ENCODE measurements at places on chromosomes 11 and 22.

DNA sequence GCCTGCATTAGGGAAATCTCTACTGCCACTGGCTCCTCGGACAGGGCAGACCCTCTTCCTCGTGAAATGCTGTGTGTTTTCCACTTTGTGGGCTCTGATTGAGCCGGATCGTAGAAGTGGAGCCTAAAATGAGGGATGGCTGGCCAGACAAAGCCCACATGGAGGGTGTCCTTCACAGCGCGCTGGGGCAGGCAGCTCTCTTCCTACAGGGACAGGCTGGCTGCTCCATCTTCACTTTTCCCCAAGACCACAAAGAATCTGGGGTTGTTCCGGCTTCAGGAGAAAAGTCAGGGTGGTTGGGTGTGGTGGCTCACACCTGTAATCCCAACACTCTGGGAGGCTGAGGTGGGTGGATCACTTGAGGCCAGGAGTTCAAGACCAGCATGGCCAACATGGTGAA, 94.9 kb downstream of the MORC2 start:
- DNase-seq, result no peak

DNA sequence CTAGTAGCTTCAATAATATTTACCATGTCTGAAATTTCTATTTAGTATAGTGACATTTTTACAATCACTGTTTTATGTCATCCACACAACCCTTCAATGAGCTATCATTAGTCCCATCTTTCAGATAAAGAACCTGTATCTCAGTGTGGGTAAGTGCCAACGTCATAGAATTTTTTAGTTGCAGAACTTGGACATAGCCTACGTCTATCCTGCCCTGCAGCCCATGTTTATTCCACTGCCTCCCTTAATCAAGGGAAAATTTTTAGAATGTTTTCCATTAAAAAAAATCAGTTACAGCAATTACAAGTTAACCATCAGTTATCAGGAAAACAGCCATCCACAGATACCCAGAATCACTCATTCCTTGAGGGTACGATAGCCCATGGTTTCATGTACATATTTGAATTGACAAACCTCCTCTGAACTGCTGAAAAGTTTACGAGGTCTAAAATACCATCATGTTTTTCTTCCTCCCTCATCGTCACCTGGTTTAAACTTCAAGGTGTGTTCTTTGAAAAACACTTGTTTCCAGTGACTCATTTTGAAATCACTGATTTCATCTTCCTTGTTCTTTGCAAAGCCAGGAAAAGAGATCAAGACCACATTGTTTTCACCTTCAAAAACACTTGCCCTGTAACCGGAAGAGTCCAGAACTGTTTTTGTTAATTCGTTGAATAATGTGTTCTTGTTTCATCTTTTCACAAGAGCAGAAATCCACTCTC, 100.9 kb downstream of the FAM76B start:
- DNase-seq, result no peak

DNA sequence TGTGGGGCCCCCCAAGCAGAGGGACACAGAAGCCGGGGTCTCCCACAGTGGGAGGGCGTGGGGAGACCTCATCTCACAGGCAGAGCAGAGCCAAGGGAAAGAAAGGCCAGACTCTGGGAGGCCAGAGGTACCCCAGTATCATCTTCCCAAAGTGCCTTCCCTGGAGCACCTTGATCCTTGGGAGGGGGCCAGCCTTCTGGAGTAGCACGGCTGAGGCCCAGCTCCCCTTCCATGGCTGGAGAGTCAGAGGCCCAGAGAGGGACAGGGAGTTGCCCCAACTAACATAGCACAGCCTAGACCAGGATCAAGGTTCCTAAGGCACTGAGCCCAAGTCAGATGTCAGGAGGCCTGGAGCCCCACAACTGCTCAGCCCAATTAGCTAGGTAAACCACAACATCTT, 50.6 kb downstream of the ELFN2 start:
- DNase-seq, result no peak

- DNase-seq, result no peak
Observed at GRCh38 chr22:46560696-46561295, 23.4 kb upstream of the CELSR1 start.

- no peak for DNase-seq
Observed at GRCh38 chr11:96075532-96075959, 151.6 kb upstream of the MTMR2 start.

GRCh38 chr22:46075764-46076531, 74.4 kb upstream of the PPARA start:
- no peak for DNase-seq

DNA sequence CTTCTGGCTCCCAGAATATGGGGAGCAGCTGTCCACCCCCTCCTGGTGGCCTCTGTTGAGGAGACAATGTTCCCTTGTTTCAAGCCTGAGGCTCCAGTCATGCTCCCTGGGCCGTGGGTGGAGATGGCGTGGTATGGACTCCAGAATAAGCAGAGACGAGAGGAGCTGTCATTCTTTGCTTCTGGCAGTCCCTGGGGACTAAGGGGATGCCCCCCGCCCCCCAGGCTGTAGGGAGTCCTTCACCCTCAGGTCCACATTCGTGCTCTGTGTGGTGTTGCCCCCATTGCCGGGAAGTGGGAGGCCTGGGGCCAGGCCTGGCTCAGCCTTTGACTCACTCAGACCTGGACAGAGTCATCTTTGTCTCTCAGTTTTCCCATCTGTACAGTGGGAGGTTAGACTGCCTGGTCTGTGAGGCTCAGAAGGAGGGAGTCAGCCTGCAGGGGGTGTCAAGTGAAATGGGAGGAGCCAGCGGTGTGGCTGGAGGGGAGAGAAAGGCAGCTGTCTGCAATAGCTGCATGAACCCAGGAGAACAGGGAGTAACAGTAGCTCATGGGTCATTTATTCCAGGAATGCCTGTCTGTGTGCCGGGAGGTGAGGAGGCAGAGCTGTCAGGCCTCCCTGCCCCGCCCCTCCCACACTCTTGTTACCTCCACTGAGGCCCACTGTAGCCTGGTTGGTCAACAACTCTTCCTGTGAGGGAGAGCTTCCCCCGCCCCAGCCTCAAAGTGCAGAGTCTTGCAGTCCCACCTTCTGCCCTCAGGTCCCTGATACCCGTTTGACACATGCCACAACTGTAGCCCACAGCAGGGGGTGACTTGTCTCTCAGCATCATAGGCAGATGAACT, 6.3 kb downstream of the ARHGEF17 start:
- no peak for DNase-seq

GRCh38 chr22:40819599-40820140, 524 bp upstream of the SLC25A17 start:
- no peak for DNase-seq

- DNase-seq, result no peak
Observed at GRCh38 chr11:74265256-74265655, 46.2 kb downstream of the P4HA3 start.

DNA sequence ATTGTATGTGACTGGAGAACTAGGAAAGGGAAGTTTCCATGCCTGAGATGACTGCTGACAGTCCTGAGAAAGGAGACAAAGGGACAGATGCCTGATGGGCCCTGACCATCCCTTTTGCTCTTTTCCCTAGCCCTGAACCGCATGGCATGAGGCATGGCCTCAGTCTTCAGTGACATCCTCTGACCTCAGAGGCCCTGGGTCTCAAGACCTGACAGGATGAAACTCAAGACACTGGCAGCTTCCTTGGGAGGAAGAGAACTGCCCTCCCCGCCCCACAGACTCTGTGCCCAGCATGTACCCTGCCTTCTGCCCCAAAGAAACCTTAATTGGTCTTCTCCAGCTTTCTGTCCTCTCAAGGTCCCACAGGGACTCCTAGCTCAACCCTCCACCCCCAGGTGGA, 444.1 kb downstream of the SOX6 start:
- no peak for DNase-seq

DNA sequence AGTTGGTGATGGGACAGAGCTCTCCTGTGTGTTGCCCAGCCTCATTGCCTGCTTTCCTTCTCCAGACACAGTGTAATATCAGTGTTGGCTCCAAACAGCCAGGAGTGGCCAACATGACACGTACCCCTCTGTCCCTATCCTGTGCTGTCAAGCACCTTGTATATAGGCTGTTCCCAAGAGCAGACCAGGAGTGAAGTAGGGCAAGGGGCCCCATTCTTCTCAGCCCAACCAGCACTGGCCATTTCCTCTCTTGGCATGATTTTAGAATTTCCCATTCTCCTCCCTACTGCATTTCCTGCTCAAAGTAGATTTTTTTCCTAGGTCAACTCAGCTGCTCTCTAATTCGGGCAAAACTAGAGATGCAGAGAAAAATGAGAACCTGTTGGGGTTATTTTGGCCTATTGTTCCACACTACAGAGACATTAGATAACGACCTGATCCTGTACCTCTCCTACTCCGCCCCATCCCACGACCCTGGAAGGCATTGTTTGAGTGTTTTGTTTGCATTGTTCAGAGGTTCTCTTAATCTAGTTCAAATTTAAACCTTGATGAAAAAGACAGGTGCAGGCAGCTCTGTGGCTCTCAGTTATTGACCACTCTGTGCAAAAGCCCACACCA, 95.6 kb downstream of the RASSF10 start:
- DNase-seq, result no peak

GRCh38 chr11:4436411-4436810, 12.7 kb upstream of the OR52K2 start:
- DNase-seq, result no peak

DNA sequence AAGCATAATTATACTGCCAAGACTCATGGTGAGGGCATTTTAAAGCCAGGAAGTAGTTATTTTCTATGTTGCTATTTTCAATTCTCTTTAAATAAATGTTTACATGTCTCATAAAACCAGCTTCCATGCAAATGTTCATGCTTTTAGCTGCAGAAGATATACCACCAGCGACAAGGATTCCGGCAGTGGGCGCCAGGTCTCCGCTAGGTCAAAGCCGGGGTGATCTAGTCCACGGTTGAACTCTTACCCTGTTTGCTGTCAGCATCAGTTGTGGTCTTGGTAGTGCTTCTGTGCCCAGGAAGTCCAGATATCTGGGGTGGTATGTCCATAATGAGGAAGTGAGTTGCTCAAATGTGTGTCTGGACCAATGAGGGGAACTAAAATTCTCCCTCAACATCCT, 265.7 kb downstream of the BRD1 start:
- no peak for DNase-seq

- DNase-seq, result no peak
Observed at GRCh38 chr11:130651066-130651855, 202.8 kb downstream of the ADAMTS15 start.

GRCh38 chr11:102516179-102516578, 14.4 kb downstream of the MMP7 start:
- DNase-seq, result no peak

GRCh38 chr22:38028344-38029130, 28.7 kb upstream of the PICK1 start:
- DNase-seq, result no peak

- DNase-seq, result no peak
Observed at GRCh38 chr11:62071408-62071807, 52.4 kb upstream of the INCENP start.

DNA sequence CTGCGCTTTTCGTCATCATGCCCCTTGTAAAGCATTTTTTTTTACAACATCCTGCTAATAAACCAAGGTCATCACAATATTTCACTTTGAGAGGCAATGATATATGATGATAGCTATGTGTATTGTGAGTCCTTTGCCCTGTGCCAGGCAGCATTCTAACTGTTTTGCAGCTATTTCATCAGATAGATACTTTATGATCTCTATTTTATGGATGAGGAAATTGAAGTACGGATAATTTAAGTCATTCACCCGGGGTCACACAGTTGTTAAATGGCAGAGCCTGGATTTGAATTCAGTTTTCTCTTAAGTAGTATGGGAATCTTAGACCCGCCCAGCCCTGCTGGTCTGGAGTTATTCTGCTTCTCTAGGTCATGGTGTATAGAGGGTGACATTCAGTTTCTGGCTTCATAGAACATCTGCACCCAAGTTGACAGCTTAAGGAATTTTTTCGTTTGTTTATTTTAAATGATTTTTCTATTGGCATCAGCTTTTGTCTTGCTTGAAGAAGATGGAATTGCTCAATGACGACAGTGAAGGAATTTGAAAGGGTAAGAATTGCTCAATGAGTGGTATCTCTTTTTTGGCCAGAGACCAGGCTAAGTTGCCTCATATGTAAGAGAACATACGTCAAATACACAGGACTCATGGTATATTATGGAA, 926 bp downstream of the PRR5L start:
- no peak for DNase-seq

- DNase-seq, result no peak
Observed at GRCh38 chr22:20548806-20549205, 41.4 kb downstream of the MED15 start.

GRCh38 chr11:124315052-124315451, 1.3 kb upstream of the OR8D1 start:
- no peak for DNase-seq

DNA sequence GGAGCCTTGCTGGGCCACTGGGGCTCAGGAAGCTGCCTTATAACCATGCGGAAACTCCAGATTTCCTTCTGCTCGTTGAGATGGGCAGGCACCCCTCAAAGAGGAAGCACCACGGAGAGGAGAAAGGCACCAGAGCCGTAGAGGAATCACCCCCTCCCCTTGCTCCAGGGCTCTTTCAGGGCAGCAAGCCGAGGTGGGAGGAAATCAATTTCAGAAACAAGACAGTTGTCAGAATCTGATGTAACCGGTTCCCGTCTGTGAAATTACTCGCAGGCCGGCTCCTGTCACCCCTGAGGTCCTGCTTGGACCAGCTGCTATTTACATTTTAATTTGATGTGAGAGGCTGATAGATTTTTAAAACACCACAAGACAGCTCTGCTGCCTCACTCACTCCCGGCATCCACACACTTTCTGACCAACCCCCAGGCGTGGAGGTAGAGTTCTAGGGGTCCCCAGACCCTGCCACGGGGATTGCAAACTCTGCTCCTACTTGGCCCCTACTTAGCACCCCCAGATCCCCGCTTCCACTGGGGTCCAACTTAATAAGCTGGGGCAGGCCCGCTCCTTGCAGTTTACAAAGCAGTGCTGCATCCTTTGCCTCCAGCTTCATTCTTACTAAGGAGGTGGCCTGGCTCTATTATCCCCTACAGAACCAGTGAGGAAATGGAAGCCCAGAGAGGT, 162.5 kb downstream of the CEP164 start:
- no peak for DNase-seq

- no peak for DNase-seq
Observed at GRCh38 chr11:101617735-101618332, 34.0 kb upstream of the TRPC6 start.

DNA sequence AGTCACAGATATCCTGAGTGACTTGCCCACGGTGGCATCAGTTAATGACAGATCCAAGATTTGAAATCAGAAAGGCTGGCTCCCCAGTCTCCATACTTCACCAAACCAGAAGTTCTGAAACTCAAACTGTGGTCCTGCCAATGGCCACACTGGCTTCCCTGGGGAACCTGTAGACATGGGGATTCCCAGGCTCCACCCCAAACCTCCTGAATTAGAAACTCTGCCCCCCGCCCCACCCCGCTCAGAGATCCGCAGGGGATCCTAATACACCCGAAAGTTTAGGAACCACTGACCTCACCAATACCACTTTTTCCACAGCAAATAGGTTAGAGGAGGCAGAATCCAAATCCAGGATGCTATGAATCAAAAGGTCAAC, 15.3 kb downstream of the RTN4RL2 start:
- no peak for DNase-seq

DNA sequence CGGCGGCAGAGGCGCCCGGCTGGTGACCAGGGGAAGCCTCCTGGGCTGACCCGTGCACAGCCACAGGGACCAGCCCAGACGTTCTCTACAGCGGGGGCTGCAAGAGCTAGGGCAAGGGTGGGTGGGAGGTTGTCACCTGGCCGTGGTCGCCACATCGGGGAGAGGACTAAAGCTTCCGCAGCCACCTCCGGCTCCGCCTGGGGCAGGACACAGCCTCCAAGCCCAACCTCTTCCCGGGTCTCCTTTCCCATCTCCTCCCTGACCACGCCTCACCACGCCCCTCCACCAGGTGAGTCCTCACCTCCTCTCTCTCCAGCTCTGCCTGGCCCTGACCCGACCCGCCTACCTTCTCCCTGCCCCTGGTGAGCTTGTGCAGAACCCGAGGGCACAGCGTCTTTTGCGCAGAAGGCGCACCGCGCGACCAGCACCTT, 75.9 kb upstream of the LMO1 start:
- DNase-seq, result peak; percentile 53
